T-helper 2 cell treated with Interferon-gamma antibody and Interleukin-4, amounts not matched to agents 5 μg/mL and 100 μg/mL, for 36 hours (primary cell): ENCODE measurements at places on chromosomes 6 and 20.

DNA sequence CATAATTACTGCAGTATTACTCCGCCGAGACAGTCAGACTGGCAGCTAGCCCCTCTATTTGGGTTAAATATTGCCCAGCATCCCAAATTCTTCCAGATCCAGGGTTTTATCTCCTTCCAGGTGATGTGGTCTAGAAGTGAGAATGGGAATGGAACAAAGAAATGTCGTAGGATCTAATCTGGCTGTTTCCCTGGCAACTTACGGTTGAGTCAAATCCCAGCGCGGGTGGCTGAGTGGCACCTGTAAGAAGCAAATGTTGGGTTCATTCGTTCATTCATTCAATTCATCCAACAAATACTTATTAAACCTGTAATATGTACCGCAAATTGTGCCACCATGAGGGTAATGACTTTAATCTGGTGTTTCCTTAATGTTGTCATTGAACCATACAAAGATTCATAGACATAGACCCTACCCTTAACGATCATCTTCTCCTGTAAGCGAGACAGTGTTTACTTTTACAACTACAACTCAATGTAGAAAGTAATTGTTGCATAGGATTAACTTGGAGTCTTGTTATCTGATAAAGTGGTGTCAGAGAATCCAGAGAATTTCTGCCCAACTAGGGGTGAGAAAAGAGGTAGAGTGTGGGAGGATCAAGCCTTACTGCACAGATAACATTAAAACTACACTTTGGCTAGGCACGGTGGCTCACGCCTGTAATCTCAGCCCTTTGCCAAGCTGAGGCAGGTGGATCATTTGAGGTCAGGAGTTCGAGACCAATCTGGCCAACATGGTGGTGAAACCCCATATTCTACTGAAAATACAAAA is 91.3 kb upstream of the ADGRF1 start:
- no peak for DNase-seq

DNA sequence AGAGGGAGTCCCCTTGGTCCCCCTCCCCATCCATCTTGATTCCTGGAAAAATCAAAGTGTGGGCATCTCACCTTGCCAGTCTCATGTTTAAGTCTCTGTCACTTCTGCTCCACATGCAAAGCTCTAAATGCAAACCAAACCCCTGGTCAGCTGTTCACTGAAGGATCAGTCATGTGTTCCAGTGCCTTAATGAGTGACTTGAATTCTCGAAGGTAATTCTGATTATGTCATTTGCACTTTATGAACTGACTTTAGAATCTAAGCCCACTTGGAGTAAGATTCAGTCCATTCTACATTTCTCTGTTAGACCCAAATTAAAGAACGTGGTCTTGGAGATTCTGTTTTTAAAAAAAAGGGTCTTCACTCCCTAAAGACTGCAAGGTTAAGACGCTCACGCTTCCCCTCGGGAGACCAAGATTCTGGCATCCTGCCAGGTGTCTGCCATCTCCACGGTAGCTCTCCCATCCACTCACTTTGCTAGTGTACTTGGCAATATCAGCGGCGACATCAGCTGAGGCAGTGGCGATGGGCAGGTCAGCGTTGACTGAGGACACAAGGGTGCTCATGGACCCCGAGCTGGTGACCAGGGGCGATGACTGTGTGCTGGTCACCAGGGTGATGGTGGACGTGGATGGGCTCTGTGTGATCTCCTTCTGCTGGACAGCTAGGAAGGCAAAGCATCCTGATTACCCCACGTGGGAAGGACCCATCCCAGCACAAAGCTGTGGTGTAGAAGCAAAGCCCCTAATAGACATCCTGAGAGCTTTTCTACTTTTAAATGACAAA is 120.5 kb downstream of the ZMYND8 start:
- no peak for DNase-seq

DNA sequence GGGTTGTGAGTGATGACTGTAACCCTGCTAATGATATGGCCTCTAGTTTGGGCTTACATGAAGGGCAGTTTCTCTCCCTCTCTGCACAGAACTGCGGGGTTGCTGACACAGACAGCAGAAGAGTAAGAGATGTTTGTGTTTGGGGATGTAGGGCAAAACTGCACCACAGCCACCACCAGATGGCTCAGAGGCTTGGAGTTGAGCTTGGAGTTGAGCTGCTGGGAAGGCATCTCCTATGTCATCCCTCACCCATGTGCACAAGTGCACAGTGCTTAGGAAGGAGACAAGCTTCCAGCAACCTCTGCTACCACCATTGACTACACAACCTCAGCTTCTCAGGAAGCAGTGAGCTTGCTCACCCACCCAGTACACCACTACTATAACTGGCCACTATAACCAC is 303.9 kb upstream of the DEFB112 start:
- DNase-seq, result no peak

- no peak for DNase-seq
Observed at GRCh38 chr20:21063276-21063675, 42.9 kb downstream of the LINC00237 start.

DNA sequence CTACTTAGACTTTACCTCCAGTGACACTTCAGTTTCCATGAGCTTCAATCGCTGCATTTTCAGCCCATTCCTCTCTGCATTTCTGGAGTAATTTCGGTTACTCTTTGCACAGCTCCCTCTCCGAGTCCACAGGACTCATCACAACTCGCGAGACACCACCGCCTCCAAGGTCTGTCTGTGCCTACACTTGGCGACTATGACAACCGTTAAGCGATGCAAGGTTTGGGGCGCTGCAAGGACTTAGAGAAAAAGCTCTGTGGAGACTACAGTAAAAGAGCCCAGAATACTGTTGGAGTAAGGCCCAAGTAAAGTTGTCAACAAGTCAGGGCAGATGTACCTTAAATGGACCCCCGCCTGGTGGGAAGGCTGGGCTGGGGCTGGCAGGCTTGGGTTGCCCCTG is 95.7 kb upstream of the RPS6KA2 start:
- no peak for DNase-seq

- no peak for DNase-seq
Observed at GRCh38 chr20:37749620-37750403, 56.0 kb downstream of the CTNNBL1 start.

GRCh38 chr6:90459225-90459758 is 127.6 kb downstream of the MAP3K7 start:
- DNase-seq, result no peak

DNA sequence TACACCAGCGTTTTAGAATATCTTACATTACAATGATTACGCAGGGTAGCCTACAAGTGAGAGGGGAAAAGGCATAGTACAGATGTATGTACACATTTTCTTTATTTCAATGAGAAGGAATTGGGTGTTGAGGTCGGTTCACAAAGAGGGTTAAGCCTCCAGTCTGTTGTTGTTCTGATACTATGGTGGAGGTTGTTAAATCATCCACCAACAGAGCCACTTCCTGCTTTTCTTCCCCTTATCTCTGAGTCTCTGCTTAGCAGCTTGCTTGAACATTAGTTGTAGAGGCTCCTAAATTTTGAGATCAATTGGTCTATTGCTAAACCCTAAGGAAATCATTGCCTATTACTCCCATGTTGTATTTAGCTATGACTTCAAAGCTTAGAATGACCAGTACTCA is 7.3 kb downstream of the RGS17 start:
- no peak for DNase-seq

GRCh38 chr6:17957086-17957485 is 30.3 kb downstream of the KIF13A start:
- no peak for DNase-seq

DNA sequence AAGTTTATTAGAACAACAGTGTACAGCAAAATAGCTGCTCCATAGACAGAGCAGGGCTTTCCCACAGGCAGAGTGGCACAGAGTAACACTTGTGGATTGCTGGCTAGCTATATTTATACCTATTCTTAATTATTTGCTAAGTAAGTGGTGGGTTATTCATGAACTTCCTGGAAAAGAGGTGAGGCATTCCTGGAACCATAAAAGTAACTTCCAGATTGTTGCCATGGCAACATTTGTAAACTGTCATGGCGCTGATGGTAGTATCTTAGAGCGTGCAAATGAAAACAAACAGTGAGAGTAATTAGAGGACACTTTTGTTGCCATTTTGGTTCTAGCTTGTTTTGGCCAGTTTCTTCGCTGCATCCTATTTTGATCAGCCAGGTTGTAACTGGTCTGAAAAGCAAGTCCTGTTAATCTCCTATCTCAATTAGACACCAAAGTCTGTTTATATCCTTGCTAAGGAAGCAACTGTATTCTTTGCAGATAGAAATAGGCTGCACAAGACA is 23.9 kb downstream of the DEFB114 start:
- no peak for DNase-seq

DNA sequence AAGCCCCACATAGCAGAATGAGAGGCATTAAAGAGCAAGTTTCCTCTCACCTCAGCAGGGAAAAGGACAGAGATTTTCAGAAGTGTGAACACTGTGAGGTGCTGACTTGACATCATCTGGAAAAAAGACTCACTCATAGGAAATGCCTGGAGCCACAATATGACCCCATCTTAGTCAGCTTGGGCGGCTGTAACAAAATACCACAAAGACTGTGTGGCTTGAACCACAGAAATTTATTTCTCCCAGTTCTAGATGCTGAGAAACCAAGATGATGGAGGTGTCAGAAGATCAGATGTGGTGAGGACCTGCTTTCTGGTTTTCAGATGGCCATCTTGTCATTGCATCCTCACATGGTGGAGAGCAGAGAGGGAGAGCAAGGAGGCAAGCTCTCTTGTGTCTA is 253.1 kb downstream of the ADGB start:
- DNase-seq, result peak; percentile 69

GRCh38 chr20:18514127-18514526 is 6.4 kb downstream of the SEC23B start:
- no peak for DNase-seq

DNA sequence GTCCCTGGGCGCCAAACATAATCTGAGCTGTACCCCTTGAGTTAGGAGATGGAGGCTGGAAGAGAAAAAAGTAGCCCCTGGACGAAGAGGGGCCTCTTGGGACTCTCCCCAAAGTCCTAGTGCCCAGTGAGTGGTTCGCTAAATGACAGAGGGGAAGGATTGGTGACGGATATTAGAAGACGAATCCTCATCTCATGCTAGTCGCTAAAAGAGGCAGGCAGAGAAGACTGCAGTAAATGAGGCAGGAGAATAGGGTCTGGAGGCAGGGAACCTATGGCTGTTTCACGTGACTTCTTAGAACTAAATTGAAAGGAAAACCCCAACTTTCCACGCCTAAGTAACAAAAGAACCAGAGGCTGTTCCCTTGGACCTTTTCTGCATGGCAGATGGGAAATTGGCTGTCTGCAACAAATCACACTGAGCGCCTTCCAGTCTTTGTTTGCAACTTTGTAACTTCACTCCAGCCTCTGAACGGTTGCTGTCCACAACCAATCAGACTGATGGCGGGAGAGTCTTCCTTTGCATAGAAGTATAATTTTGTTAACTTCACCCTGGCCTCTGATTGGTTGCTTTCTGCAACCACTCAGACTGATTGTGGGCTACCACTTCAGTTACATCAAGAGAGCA is 731 bp upstream of the RBL1 start:
- no peak for DNase-seq

- DNase-seq, result no peak
Observed at GRCh38 chr20:11249683-11250082, 575.9 kb upstream of the JAG1 start.

DNA sequence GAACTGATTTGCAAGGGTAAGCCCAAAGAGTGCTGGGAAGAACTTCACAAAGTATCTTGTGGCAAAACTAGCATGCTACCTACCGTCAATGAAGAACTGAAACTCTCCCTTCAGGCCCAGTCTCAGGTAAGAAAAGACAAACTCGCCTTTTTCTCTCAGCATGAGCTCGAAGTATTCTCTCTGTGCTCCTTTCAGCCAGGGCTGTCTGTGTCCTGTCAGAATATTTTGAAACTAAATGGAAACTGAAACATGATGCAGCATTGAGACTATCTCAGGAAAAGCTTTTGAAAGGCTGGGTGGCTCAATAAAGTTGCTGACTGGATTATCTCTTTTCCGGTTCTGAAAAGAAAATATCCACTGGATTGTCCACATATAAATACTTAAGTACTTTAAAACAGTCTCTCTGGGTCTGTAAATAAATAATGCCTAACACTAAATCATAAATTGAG is 696 bp downstream of the CALHM5 start:
- DNase-seq, result no peak

GRCh38 chr6:132220800-132221199 is 180.5 kb downstream of the MOXD1 start:
- no peak for DNase-seq

DNA sequence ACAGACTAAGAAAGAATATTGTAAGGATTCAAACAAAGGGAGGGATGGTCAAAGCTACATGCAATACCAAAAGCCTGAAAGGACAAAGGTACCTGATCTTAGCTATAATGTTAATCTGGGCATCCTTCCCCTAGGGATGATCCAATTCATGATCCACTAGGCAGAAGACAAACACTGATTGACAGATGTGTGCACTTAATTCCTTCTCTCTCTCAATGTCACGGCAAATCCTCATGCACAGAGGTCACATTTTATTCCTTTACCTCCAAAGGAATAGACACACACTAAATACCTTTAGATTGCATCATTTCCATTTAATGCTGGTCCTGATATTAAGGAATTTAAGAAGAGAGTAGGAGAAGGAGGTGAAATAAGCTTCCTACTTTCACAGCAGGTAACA is 73.4 kb downstream of the ZNF133 start:
- DNase-seq, result no peak

DNA sequence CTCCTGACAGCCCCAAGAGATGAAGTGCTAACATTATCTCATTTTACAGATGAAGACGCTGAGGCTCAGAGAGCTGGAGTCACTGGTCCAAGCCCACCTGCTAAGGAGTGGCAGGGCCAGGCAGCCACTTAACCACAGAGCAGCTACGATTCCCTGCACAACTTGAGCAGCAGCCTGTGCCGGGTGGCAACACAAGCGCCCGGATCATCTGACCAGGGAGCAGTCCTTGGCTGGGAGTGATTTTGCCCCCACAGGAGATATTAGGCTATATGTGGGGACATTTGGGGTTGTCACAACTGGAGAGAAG is 93.2 kb upstream of the PTPN1 start:
- no peak for DNase-seq

DNA sequence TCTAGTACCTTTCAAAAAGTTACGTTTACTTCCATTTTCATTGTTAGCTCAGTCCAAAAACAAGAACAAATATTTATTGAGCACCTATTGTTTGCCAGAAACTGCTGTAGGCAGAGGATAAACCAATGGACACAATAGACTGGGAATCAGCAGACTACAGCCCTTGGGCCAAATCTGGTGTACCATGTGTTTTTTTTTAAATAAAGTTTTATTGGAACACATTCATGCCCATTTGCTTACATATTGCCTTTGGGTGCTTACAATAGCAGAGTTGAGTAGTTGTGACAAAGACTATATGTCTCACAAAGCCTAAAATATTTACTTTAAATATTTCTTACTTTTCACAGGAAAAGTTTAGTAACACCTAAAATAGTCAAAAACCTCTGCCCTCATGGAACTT is 216.1 kb downstream of the COL9A1 start:
- DNase-seq, result no peak

GRCh38 chr6:136306466-136306865 is 16.8 kb upstream of the BCLAF1 start:
- DNase-seq, result no peak

GRCh38 chr6:105968603-105969333 is 117.4 kb upstream of the PRDM1 start:
- no peak for DNase-seq
